ENCODE measurements at places on chromosomes 13 and 19.

DNA sequence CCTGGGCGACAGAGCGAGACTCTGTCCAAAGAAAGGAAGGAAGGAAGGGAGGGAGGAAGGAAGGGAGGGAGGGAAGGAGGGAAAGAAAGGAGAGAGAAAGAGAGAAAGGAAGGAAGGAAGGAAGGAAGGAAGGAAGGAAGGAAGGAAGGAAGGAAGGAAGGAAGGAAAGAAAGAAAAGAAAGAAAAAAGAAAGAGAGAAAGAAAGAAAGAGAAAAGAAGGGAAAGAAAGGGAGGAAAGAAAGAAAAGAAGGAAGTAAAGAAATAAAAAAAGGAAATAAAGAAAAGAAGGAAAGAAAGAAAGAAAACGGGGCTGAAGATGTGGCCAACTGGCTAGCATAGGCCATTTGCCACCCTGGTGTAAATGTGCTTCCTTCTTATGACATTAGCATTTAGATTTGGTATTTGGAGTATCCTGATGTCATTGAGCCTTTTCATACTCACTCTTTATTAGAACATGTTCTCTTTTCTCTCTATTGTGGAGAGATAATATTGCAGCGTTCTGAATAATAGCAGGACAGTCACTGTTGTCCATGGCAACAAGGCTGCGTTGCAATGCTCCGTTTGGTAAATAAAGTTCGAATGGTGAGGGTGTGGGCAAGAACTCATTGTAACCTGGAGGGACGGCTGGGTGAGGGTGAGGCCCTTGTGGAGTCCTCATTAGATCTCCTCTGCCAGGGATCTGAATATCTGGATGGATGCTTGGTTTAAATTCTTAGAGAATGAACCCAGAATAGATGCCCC lies 173.9 kb upstream of the UBL3 start:
- no peak for DNase-seq

GRCh38 chr13:47213047-47213446 lies 316.2 kb upstream of the HTR2A start:
- DNase-seq, result no peak

DNA sequence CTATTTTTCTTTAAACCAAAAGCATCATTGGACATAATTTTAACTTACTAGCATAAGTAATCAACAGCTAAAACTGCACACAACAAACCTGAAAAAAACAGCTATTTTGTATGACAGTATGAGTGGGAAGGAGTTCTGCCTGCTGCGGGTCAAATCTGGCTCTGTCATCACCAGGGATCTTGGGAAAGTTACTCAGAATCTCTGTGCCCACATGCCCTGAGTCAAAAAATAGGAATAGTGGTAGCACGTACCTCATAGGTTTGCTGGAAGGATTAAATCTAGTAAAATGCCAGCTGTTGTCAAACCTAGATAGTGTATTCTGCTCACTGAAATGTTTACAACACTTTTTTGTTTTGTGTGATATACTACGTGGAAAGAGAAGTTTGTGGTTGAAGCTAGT lies 1.1 kb downstream of the CLN5 start:
- DNase-seq, result no peak

DNA sequence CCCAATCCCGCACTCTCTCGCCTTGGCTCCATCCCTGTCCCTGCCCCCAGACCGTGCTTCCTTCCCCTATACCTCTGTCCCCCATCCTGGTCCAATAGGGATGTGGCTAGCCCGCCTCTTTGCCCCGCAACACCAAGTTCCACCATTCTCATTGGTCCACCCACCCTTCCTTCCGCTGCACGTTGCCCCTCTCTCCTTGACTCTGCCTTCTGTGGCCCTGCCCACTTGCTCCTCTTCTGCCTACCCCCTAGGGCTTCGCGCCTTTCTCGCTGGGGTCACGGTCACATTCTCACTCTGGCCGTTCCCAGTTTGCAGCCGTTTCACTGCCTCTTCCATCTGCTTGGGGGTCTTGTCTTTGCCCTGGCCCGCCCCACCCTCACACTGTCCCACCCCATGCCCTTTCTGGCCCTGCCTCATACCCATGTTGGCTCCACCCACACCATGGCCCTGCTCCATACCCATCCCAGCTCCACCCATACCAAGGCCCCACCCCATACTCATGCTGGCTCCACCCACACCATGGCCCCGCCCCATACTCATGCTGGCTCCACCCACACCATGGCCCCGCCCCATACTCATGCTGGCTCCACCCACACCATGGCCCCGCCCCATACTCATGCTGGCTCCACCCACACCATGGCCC lies 4.5 kb upstream of the ARHGAP45 start:
- DNase-seq, result no peak

- DNase-seq, result no peak
Measured at GRCh38 chr13:73672492-73672891, 461.7 kb downstream of the KLF12 start.

DNA sequence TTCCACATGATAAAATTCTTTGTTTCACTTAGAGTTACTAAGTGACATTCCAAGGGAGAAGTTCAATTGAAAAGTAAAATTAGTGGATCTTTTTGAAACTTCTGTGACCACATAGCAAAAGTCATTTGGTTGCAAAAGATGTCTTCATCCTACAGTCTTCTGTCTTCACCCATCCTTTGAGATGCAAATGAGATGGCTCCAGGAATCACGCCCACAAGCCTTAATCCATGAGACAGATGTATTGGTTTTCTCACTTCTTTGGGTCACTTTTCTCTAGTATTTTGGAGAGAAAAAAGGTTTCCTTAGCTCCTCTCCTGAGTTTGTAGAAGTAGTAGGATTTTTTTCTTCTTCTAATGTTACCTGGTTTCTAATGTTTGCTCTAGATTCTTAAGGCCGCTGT lies 259.5 kb upstream of the SLC10A2 start:
- no peak for DNase-seq

- DNase-seq, result no peak
Measured at GRCh38 chr13:98819382-98820010, 67.0 kb upstream of the SLC15A1 start.

- no peak for DNase-seq
Measured at GRCh38 chr13:91187522-91187921, 160.0 kb upstream of the MIR17HG start.

GRCh38 chr19:40163541-40164129 lies 27.6 kb upstream of the MAP3K10 start:
- DNase-seq, result no peak

- DNase-seq, result no peak
Measured at GRCh38 chr13:86082121-86082520, 282.9 kb upstream of the SLITRK6 start.

DNA sequence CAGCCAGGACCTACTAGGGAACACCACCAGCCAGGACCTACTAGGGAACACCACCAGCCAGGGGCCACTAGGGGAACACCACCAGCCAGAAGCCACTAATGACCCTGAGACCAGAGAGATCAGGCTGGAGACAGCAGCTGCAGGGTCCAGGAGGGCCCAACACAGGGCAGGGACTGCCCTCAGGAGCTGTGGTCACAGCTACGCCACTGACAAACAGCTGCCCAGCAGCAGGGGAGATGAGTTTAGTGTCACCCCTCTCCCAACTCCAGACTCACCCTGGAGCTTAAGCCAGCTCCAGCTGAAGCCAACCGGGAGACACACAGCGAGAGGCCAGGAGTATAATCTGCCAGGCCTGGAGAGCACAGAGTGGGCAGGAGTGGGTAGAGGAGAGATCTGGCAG lies 25.7 kb downstream of the TUBGCP3 start:
- DNase-seq, result no peak

GRCh38 chr13:106786006-106786563 lies 218.1 kb upstream of the ARGLU1 start:
- no peak for DNase-seq

DNA sequence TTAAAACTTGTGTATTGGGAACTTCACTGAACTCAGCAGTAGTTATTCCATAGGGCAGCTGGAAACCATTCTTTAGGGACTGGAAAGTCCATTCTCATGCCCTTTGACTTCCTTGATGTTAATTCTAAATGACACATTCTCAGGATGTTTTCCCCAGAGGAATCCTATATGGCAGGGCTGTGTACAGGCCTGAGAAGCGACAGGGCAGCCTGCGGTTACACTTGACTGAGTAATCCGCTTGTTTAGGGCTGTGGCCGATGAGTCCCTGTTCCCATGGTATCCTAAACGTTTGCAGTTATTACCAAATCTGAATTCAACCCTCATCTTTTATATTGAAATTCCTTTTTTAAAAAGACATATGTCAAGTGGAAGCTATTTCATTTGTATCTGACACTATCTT lies 83.5 kb downstream of the COL4A2 start:
- DNase-seq, result no peak

DNA sequence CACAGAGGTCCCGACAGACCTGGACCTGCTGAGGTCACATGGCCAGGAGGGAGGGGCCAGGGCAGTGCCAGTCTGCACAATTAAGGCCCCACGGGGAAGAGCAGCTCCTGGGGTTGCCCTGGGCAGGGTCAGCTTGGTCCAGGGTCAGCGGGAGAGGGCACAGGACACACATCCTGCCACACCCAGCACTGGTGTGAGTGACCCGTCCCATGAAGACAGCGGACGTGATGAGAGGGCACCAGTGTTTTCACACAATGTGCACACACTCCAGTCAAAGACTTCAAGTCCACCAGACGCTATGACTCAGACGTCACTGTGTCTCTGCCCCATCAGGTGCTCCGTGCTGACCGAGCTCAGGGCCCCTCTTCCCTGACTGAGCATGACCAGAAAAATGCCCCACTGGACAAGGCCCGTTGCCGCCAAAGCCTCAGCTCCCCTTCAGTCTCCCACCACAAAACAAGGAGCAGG lies 4.2 kb downstream of the TMEM259 start:
- no peak for DNase-seq

GRCh38 chr13:113763254-113763653 lies 4.2 kb downstream of the TMEM255B start:
- DNase-seq, result no peak

DNA sequence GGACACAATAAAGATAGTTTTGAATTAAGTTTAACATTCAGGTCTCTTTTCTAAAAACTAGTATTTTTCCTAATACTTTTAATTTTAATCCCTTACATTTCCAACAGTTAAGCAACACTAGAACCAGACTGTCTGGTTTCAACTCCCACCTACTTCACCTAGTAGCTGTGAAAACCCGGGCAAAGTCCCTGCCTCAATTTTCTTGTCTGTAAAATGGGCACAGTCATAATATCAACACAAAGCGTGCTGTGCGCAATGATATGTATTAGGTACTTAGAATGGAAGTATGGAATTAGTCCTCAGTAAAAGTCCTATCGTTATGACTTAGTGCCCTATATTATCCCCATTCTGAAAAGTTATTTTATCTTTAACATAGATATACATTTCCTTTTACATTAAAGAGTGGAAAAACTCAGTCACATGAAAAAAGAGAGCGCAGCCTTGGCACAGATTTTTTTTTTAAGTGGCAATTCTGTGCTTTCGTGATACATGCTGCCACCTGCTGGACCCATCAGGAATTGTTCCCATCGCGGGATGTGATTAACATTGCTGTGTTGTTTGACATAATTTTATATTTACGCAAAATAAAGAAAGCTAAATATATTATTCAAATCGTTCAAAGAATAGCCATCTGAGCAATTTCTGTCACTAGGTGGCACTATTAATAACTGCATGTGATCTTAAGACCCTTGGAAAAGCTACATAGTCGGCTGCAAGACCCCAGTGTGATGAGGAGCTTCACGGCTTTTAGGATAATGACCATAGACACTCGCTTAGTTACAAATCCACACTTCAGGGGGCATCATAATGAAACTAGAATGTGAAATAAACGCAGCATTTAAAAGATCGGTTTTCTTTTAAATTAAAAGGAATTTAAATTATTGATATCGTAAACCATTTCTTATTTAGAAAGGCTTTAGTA lies 59.9 kb downstream of the LIG4 start:
- peak; percentile 59 for DNase-seq

DNA sequence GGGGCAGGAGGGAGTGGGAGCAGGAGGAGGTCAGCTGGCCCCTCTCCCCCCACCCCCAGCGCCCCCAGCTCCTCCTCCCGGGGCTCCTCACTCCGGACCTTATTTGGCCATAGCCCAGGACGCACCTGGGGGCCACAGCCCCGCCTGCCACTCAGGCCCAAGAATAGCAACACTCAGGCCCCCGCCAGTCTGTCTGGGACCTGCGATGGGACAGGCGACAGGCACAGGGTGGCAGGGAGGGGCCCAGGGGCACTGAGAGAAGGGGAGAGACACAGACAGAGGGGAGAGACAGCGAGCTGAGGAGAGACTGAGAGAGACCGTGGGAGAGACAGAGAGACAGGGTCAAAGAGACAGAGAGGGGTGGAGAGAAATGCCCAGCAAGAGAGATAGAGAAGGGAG lies 10.2 kb downstream of the JOSD2 start:
- no peak for DNase-seq

DNA sequence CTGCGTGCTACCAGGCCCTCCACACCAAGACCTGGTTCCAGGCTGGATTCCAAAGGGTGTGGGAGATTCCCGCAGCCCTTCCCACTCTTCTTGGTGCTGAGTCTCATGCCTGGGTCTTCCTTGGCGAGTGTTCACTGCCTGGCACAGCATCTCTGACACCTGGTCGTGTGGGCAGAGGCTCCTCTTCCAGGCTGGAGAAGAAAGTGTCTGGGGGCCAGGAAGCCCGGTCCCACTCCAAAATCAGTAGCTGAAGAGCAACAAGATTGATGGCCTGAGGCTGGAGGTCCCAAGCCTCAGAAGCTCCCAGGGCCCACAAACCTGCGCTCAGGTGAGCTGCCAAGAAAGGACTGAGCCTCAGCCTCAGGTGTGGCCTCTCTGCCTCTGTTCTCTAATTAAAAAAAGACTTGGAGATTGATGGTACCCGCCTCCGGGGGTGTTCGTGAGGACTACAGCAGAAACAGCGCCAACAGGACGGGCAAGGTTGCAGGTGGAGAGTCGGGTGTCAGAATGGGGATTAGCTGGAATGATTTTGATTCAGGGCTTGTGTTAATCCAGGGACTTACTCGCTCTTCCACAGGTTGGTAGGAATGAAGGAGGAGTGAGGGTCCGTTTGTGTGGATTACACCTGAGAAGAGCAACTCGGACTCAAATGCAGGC lies 217.5 kb downstream of the TEX29 start:
- DNase-seq, result no peak

DNA sequence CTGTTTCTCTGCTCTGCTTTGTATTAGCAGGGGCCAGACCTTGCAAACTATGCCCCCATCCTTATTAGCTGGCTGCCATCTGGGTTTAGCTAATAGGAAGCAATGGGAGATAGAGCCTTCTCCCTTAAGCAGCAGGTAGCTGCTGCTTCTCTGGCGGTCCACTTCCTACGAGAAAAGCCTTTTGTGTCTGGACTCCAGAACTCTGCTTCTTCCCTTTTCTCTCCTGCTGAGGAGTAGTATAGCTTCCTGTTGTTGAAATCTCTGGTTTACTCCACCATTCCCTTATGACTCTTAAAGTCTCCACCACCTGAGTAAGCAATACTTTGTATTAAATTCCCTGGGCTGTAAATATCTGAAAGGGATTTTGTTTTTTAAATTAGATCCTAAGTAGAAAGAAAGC lies 147.1 kb downstream of the DNAJC15 start:
- DNase-seq, result no peak

GRCh38 chr19:15264061-15264932 lies 32.0 kb upstream of the EPHX3 start:
- peak; percentile 74 for DNase-seq

GRCh38 chr13:65613004-65613403 lies 1617.1 kb downstream of the PCDH9 start:
- DNase-seq, result no peak
